ENCODE measurements at places on chromosomes 1 and 21.

- no peak for DNase-seq
These were observed 444.6 kb downstream of the AJAP1 start for GRCh38 chr1:5098981-5099385.

- DNase-seq: no peak
These were observed 49.6 kb upstream of the KRTAP19-8 start for GRCh38 chr21:31087639-31088473.

GRCh38 chr1:110674337-110675059, at the start of gene KCNA3:
Gene KCNA3, minus strand, starts transcription at chr1:110674940. Its CDS starts 131 bp downstream, at chr1:110674809.
- DNase-seq: peak; percentile 86

DNA sequence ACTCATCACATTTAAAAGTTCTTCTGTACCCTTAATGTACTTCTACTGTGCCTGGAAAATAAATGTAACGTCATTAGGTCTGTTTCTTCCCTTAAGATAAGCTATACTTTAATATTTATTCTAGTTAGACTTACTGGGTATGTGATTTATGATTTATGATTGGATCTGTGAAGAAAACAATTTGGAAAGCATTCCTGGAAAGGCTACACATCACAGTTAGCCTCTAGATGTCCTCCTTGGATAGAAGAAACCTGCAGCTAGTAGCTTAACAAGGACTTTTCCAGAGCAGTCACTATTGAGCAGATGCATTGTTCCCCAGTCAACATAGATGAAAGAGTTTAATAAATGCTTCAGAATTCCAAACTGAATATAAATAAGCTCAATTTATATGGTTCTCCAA, 22.2 kb upstream of the ABL2 start:
- DNase-seq: peak; percentile 38

GRCh38 chr1:218101409-218101808, 183.7 kb upstream of the RRP15 start:
- DNase-seq: no peak

GRCh38 chr1:68421350-68421749, 28.4 kb downstream of the RPE65 start:
- DNase-seq: no peak

DNA sequence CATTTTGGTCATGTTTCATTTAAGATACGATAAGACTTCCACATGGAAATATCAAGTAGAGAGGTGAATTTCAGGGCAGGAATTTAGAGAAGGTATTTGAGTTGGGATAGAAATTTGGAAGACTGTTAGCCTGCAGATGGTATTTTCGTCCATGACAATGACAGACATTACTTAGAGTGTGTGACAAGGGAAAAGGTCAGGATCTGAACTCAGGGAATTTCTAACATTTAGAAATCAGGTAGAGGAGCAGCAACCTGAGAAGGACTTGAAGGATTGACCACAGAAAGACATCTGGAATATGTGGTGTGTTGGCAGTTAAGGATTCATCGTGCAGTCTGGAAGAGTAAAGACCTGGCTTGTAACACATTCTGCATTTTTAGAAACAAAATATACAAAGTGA, 57.9 kb downstream of the RABGAP1L start:
- DNase-seq: no peak

DNA sequence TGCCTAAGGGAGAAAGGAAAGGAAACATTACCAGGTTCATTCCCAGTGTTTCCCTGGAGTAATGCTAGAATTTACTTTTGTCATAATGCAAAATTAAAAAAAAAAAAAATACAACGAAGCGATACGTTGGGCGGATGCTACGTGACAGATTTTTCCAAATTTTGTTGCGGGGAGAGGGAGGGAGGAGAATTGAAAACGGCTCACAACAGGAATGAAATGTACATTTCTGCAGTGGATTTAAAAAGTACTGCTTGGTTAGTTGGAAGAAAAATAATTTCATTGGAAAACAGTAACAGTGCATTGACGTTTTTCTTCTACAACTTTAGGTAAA, 157.5 kb downstream of the RUNX1 start:
- no peak for DNase-seq

- no peak for DNase-seq
These were observed 140.0 kb upstream of the GRIK3 start for GRCh38 chr1:37174341-37174740.

GRCh38 chr1:36161641-36162531, 5.9 kb downstream of the MAP7D1 start:
- DNase-seq: peak; percentile 64

DNA sequence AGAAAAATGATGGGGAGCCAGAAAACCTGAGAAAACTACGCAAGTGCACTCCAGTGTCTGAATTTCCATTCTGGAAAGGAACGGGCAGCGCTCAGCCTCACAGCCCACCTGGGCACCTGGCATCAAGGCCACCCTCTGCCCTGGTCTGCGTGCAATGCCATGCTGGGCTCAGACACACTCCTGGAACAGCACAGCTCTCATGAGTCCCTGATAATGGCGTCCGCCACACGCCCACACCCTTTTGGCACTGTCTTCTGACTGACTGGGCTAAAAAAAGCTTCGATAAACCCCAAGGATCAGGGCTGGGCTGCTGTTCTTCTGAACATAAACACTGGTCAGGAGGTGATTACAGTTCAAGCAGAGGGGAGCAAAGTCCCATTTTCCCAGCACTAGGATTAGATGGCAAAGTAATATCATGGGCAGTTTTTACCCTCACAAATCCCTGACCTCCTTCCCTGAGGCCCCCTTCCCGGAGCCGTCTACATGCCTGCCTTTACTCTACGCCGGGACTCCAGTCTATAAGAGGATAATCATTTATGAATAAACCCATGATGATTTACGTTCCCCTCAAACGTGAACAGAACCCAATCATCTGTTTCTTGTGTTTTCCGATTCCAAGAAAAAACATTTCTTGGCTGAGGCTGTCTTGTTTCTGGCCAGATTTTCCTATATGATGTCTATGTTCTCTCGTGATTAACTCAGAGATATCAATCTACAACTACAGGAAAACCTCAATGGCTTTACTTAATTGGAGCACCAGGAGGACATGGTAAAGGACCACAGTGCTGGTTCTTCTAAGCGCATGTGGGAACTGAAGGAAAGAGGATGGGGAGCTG, 22.6 kb downstream of the RCAN1 start:
- DNase-seq: no peak

DNA sequence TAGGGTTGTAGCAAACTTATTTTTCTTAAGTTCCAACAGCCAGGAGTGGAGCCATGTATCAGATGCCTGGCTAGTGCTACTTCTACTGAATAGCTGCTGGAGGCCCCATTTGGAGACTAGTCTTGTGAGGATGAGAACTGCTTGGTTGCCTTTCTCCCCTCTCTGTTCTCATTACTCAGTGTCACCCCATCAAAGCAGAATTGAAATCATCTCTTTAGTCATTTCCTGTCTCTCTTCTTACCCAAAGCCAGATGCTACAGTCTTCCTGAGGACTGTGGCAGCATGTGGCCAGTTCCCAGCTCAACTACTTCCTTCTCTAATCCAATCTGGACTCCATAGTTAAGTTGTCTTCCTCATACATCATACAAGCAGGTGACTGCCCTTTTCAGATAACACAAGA, 197.5 kb downstream of the BRINP2 start:
- no peak for DNase-seq

DNA sequence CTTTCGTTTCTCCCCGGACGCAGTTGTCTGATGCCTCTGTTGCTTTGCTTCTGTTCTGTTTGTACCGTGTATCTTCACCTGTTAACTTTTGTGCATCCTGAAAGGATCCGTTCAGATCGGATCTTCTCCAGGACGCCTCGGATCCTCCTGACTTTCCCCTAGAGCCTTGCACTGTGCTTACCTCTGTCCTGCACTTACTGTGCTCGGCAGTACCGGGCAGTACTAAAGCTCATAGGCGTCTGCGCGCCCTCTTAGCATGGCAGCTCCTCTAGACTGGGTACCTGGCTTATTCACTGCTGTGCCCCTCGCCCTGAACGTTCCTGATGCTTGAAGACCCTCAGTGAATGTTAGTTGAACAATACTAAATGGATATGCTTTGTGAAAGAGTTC, 934 bp downstream of the SCP2 start:
- no peak for DNase-seq

GRCh38 chr1:51930329-51930728, 51.8 kb upstream of the NRDC start:
- no peak for DNase-seq

GRCh38 chr1:166839600-166840308, 479 bp downstream of the POGK start:
- DNase-seq: peak; percentile 62

DNA sequence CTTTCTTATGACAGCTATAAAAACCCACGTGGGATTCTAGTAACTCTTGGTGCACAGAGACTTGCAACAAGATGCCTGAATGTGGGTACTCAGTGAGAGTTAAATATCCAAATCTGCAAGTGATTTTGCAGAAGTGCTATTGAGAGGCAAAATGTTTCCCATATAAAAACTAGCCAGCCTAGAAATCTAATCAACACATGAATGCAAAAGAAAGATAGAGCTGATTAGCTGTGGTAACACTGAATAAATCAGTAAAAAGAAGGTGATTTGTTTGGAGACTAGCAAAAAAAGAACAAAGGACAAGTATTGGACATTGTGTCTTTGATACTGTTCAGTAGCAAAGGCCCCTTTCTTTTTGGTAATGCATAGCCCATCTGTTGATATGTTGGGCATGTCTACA, 213.7 kb upstream of the SGIP1 start:
- DNase-seq: no peak

DNA sequence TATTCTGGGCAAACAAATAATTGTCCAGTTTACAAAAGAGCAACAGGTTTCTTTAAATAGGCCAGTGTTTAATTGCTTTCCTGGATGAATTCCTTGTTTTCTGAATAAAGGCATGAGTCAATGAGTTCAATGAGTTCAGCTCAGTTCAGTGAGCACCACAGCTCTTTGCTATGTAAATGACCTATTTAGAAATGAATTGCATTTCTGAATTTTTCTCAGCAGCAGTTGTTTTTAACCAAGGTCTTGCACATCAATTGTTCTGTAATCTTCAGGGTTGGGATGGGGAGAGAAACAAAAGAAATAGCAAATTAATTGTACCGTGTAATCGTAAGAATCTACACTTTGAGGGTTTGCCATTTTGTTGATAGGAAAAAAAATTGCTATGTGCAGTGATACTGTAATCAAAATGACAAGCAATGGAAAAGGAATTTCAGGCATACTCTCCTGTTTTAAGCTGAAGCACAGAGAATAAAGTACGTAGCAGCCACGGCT, 45.7 kb downstream of the MIS18A start:
- DNase-seq: no peak

DNA sequence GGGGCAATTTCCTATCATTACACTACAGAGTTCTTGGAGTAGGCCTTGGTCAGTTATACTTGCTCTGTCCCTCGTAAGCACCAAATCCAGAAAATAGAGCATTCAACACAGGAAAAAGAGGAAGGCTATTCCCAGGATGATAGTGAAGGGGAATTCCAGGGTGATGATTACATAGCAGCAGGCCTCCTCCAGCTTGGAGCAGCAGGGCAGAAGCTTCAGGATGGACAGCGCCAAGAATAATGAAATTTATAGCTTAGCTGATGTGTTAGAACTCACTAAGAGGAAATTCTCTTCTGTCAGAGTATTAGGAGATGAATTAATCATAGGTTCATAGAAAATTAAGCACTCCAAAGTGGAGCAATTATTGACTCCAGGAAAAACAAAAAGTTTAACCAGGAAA, 10.8 kb upstream of the SMAP2 start:
- DNase-seq: no peak

DNA sequence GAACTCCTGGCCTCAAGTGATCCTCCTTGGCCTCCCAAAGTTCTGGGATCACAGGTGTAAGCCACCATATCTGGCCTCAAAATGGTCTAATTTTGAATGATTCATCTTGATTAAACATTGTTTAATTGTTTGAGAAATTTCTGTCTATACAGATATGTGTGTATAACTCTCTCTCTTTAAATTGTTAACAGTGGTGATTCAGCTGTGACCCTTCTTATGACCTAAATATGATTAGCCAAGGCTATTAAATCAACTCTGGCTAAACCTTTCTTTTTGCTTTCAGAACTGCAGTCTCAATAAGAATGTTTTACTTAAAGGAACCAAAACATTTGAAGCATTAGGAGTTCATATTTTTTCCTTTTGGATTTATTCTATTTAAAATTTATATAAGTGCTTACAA, 19.2 kb upstream of the B3GALT5 start:
- no peak for DNase-seq

DNA sequence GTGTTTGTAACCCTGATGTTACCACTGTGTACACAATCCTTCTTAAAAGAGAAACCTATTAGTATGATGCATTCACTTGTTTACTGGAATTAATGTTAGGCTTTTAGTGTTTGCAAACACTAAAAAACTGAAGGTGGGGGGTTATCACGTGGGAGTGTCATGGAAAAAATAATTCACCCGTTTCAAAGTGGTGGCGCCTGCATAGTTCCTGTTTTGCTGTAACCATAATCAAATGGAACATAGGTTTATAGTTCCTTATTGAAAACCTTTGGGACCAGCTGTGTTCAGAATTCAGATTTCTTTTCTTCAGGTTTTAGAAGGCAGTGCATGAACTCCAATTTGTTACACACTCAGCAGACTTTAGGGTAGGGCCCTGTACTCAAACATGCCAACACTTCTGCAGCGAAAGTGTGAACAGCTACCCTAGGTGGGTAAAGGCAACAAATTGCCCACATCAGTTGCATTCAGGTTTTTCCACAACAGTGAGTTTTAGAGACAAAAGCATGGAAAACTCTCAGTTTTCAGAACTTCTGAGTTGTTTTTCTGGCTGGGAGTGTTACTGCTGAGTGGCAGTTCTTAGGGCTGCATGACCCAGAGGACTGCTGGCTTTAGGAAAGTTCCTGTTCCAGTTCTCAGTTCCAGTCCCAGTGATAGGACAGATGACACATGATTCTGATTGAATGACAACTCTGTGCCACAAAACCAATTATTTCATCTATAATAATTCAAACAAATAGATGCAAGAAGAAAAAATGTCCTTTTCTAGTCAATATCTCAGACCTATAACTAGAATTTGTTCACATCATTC, 29.1 kb upstream of the IVNS1ABP start:
- DNase-seq: no peak

DNA sequence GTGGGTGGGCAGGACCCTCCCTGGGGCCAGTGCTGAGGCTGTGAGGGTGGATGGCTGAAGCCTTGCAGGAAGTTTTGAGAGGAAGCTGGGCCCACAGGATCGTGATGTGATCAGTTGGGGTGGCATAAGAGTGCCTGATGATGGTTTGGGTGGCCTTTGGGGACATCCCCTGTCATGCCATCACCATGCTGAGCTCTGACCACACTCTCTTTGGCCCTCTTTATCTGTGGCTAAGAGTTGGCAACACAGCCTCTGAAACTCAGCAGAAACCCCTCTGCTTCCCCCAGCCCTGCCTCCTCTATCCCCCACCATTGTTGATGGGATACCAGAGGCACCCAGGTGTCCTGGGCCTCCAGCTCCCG, 19.8 kb downstream of the MIIP start:
- no peak for DNase-seq

GRCh38 chr1:17225140-17225539, 20.2 kb downstream of the PADI1 start:
- no peak for DNase-seq

Measured in CD4-positive, alpha-beta T cell treated with Interleukin-17A for 1 hour (primary cell).